ENCODE measurements at places on chromosomes 3 and 15.

GRCh38 chr3:128492671-128493569 is at the start of gene GATA2:
GATA2 (minus strand) TSS chr3:128493201; CDS start chr3:128487031, 6,170 bp downstream.
- peak; percentile 11 for DNase-seq

GRCh38 chr3:58334013-58334321 is 1.3 kb downstream of the PXK start:
- DNase-seq, result no peak

GRCh38 chr3:124056846-124057245 is 64.9 kb upstream of the ROPN1 start:
- DNase-seq, result no peak

DNA sequence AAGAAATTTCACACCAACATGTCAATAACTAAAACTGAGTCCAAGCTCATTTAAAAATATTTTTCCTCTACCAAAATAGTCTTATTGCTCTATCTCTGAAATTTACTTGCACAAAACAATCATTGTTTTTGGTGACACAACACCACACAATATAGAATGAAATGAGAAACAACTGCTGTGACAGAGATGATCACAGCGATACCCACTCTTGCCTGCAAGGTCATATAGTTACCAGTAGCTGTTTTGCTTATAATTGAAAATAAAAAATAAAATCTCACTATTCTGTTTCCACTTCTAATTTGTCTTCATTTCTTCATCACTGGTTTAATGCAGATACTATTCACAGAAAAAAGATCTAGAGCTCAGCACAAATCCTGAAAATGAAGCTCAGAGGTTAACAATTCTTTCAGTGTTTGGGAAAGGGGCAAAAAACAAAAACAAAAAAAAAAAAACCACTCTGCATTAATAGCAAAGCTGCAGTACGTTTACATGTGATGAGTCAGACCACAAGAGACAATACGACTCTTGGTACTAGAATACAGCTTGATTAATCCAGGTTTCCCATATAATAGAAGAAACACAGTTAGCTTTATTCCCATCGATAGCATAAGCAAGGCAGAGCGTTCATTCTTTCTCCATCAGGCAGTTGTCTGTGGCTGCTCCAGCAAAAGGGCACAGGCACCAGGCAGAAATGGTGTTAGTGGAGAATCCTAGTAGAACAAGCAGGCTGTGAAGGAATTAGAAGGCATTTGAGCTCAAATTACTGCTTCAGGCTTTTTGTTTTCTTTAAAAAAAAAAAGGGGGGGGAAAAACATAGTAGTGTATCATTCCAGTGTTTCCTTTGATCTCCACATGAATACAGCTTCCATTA is 773 bp downstream of the ANKRD28 start:
- DNase-seq, result peak; percentile 44

DNA sequence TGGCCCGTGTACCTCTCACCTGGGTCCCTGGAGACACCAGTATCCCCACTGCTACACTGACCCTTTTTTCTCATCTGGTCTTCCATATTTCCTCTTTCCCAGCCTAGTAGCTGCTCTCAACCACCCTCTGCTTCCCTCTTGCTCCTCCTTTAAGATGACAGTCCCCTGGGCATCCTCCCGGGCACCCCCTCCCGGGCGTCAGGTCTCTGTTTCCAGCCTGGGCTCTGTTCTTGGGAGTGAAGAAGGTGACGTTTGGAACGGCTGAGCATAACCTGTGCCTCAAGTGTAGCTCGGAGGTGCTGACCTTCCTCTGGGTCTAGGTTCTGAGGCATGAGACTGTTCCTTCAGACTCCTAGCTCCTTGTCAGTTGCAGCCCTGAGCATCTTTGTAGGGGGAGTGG is 101.2 kb downstream of the VGLL4 start:
- no peak for DNase-seq

GRCh38 chr3:77513542-77513941 is 473.6 kb downstream of the ROBO2 start:
- no peak for DNase-seq

Data from CD4-positive, alpha-beta T cell treated with Interleukin-4 for 1 hour (primary cell).